ENCODE measurements at places on chromosomes 2 and 18.

GRCh38 chr2:171201271-171201670 is 40.6 kb upstream of the TLK1 start:
- DNase-seq = no peak

DNA sequence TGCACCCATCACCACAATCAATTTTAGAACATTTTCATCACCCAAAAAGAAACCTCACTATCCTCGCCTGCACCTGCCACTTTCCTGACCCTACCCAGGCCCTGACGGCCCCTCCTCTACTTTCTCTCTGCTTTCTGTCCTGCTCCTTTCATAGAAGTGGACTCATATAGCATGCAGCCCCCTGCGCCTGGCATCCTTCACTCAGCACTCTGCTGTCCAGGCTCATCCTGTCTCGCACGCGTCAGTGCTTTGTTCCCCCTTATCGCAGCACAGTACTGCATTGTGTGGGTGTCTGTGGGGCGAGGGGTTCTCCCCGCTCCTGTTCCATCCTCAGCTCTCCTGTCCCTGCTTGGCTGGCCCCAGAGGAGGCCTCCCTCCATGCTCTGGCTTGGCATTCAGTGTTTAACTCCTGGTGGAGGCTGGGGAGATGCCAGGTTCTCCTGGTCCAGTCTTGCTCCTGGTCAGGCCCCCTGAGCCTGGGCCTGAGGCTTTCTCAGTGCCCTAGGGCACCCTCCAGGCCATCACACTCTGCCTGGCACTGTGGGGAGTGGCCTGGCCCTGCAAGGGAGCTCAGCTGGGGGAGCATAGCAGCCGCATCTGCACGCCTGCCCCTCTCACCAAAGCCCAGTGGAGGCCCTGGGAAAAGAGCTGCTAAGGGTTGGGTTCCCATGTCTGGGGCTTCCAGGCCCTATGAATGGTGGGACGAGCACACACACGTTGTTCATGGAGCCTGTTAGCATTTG is 6.6 kb upstream of the TUBB6 start:
- no peak for DNase-seq

DNA sequence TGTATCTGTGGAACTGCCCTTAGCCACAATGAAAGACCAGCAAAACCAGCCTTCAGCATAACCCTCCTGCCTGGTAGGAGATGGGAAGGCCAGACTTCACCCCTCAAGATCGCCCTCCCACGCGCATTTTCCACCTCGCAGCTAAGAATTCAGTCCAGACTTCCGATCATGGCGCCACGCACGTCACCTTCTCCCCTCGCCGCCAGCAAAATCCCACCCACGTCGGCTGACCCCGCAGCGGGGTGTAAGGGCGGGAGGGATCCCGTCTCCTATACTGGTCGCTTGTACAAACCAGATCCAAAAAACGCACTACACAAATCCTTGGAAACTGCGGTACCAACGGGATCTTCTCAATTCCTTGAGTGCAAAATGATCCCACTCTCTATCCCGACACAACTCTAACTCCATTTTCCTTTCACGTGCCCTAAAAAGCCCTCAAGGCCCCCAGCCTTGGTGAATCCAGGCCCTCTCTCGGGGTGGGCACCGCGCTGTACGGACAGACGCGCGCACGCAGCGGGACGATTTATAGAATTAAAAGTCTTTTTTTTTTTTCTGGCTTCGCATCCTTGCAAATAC is 1.0 kb upstream of the BMPR2 start:
- no peak for DNase-seq

DNA sequence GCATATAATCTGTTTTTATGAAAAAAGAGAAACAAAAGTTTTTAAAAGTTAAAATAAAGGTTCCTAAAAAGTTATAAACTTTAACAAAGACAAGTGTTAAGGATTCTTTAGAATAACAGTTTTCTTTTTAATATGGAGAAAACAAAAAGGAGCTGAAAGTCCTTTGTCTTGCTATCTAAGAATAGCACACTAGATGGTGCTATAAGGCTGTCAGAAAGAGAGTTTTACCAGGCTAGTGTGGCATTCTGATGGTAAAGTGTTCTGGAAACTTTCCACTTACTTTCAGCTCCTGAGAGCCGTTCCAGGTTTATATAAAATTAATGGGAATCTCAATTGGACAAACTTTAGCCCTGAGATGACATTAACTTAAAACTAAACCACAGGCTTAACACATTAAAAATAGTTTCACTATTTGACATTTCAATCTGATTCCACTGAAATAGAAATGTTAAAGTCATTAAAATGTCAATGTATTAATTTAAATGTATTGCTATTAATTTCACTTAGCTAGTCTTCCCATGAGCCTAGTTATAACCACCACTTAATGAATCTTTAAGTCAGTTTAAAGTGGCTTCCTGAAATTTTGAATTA is 3.7 kb downstream of the FBXO48 start:
- peak; percentile 62 for DNase-seq

DNA sequence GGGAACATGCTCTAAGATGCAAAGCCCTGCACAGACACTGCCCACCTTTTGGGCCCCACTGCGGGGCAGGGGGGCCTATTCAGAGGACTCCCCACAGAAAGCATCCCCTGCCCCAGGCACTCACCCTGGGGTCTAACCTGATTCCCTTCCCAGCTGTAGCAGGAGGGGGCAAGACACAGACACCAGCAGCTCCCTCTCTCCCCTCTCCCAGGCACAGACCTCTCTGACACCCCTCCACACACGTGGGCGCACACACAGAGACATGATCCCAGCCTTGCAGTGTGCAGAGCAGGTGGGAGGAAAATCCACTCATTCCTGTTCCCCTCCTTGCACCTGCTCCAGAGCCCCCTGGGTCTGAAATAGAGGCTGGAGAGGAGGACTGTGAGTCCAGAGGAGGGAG is 10.7 kb downstream of the TNS1 start:
- no peak for DNase-seq

GRCh38 chr18:33157893-33158292 is 282.6 kb downstream of the CCDC178 start:
- DNase-seq = no peak

Measured in HCT116 (cell line).